ENCODE measurements at places on chromosomes 3 and 15.
A peak's percentile ranks its signal among the peaks of the same experiment; 100 is the strongest.

GRCh38 chr15:25059698-25060471 lies 105.1 kb downstream of the SNRPN start:
- DNase-seq: no peak

GRCh38 chr3:160136421-160136820 lies 88.8 kb upstream of the C3orf80 start:
- no peak for DNase-seq

- DNase-seq: no peak
These were observed 145.9 kb upstream of the GALNT15 start for GRCh38 chr3:16028604-16029003.

GRCh38 chr15:59847968-59848367 lies 156.1 kb upstream of the FOXB1 start:
- no peak for DNase-seq

- no peak for DNase-seq
These were observed 21.4 kb downstream of the ACKR2 start for GRCh38 chr3:42830437-42831320.

DNA sequence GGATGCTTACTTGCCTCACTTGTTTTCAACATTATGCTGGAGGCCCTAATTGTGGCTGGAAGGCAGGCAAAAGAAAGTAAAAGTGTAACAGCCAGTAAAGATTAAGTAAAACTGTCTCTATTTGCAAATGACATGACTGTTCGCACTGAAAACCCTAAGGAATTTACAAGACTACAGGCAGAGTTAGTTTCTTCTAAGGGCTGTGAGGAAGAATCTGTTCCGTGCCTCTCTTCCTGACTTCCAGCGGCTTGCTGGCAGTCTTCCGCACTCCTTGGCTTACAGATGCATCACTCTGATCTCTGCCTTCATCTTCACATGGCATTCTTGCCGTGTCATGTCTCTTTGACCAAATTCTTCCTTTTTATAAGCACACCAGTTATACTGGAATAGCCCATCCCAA lies 86.1 kb downstream of the DLG1 start:
- no peak for DNase-seq

DNA sequence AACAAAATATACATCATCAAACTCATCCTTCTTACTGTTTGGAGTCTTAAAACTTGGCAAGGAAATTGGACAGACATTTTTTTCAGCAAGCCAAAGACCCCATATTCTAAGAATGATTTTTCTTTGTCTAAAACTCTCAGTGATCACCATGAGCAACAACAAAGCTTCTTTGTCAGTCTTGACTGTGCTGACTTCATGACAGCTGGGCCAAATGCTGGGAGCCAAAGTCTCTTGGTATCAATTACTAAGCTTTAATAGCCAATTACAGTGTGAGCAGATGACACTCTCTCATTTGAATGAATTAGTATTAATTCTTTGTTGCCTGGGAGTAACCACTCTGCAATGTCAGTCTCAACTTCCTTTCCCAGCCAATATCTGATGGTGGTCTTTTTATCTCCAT lies 48.1 kb upstream of the GK5 start:
- peak; percentile 39 for DNase-seq

DNA sequence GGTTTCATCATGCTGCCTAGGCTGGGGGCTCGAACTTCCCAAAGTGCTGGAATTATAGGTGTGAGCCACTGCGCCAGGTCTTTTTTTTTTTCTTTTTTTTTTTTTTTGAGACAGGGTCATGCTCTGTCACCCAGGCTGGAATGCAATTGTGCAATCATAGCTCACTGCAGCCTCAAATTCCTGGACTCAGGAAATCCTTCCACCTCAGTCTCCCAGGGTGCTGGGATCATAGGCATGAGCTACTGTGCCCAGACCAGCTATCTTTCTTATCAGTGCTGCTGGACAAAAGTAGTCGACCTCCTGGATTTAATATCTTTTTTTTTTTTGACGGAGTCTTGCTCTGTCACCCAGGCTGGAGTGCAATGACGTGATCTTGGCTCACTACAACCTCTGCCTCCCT lies 60.8 kb downstream of the TFDP2 start:
- no peak for DNase-seq

DNA sequence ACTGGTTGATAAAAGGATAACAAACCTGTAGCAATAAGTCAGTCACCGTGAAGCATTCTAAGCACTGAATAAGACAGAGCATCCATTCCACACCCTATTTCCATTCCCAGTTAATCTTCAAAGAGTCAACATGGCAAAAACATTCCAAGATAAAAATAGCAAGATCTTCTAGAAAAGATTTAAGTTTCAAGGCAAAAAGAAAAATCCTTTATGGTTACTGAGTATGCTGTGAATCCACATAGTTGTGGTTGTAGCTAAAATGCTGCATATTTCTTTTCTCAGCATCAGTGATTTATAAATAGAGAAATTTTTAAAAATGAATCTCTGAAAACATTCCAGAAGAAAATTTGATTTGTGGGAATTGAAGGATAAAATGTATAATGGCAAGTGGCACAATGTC lies 21.1 kb downstream of the GAP43 start:
- no peak for DNase-seq

GRCh38 chr3:14791343-14791945 lies 27.3 kb upstream of the FGD5 start:
- DNase-seq: peak; percentile 82

- DNase-seq: no peak
These were observed 94.6 kb downstream of the CYP19A1 start for GRCh38 chr15:51243774-51244173.

DNA sequence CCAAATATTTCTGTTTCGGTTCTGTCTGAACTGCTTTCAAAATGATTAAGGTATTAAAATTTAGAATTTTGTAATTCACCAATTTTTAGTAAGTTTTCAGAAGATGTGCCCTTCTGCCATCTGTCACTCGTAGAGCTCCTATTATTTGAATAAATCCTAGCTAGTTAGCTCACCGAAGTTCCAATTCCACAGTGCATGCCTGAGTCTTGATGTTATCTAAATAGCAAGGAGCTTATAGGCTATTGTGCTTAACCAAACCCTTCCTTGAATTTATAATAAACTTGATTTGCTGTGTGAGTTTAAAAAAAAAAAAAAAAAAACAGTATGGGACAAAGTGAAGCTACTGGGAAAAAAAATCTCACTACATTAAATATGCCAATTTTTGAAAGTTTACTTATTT lies 18.7 kb downstream of the ATP13A3 start:
- no peak for DNase-seq

GRCh38 chr3:52620580-52620979 lies 65.1 kb downstream of the PBRM1 start:
- no peak for DNase-seq

GRCh38 chr15:25859838-25860645 lies 3.1 kb downstream of the ATP10A start:
- DNase-seq: no peak

GRCh38 chr3:11288786-11289637 lies 16.8 kb downstream of the ATG7 start:
- DNase-seq: no peak

DNA sequence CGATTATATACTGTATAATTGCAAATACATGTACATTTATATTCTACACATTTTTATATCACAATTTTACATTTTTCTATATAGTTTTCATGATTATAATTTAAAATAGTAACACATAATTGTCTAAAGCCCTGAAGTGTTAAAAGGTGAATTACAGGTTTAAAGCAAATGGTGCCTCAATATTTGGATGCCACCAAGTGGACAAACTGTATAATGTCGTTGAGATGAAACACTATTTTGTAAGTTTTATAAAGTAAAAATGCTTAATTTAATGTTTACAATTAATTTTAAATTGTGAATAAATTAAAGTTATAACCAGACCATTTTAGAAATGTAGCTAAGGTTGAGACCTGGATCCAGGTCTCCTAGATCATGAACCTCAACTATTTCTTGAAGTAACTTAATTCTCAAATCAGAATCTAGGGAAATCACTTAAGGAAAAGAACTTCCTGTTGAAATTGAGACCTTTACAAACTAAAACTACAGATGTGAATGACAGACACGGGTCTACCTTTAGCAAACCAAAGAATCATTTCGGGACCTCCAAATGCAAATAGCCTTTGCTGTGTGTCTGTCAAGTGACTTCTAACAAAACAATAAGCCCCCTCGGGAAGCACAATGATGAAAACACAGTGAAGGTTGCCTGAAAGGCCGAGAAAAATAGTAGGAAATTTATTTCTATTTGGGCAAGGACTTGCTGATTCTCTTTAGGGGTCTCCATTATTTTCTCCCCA lies 37.8 kb downstream of the EHHADH start:
- DNase-seq: no peak

- DNase-seq: peak; percentile 29
These were observed 88.1 kb downstream of the MECOM start for GRCh38 chr3:169575381-169575780.

GRCh38 chr15:25437777-25438600 lies 835 bp downstream of the UBE3A start:
- peak; percentile 85 for DNase-seq

DNA sequence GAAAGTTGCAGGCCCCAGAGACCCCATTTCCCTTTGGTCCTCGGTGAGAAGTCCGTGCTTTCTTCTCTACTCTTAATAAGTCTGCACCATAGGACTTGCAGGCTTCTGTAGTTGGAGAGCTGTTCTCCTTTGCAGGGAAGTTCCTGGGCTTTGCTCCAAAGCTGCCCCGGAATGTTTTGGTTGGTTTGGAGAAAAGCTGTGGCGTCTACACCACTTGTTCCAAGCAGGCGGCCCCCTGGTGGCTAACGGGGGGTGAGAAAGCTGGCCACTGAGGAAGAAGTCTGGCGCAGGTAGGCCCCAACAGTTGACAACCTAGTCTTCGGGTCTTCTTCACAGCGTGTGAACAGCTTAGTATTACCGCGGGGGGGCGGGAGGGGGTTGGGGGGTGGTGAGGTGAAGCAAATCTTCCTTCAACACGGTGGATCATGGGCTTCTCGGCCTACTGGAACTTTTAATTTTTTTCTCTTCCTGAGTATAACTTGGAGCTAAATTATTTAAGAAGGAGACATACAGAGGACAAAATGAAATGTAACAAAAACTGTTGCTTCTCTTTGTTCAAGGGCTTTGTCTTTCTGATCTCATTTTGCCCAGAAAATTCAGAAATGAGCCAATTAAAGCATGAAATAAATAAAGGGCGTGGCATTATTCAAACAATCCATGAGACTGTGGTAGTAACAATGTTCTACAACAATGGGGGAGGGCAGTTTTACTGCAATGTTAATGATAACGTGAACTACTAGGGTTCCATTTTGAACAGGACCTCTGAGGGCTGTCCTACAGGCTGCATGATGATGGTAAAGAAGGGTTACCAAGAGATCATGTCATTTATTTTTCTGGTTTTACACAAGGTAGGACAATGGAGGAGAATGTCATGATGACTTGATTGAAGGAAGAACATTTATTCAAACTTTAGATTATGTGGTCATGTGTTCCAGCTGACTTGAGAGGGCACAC lies 2.2 kb upstream of the THRB start:
- DNase-seq: peak; percentile 76

DNA sequence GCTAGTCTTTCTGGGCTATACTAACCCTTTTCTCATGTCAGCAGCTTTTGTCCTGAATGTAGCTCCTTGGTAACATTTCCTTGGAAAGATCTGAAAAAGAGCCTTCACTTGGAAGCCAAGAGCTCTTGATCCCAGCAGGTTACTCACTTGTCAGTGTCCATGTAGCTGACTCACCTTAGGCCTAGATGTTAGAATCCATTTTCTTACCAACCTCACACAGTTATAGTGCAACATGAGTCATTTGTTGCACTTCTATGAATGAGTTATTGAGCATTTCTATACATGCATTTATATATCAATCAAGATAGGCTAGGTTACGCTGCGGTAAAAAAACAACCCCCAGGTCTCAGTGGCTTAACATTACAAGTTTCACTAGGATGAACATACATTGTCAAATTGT lies 106.8 kb upstream of the SLC7A14 start:
- DNase-seq: no peak

GRCh38 chr3:193465992-193466608 lies 87.5 kb upstream of the ATP13A5 start:
- no peak for DNase-seq

GRCh38 chr3:102229062-102229655 lies 205.7 kb upstream of the ZPLD1 start:
- peak; percentile 76 for DNase-seq

DNA sequence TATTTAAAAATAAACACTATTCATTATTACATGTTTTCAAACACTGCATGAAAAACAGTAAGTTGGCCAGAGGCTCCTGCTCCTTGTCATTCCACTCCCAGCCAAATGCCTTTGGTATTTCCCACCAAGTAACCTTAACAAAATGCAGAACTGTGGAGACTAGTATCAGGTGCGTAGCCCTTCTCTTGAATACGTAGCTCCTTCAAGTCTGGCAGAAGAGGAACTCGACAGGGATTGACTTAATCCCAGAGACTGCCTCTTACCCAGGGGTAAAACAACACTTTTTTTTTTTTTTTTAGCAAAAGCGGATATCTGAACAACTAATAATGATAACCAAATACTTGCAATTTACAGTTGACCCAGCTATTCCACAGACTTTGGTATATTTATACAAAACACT lies 738 bp downstream of the COMMD2 start:
- no peak for DNase-seq

GRCh38 chr15:37865687-37866086 lies 68.8 kb upstream of the TMCO5A start:
- DNase-seq: no peak

DNA sequence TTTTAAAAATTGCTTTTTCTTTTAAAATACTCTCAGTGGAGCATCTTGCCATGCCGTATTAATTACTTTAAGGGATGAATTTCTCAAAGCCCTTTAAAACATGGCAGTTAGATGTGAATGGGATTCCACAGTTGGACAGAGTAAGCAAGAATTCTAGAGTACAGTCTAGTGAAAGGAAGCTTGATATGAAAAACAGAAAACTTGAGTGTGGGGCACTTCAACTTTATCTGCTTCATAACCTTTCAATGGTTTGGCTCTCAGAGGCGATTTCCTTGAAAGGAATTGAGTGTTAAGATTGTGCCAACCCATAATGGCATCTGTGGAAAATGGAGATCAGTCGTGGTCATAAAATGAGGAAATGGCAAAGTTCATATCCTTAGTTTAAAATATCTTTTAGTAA lies 127.7 kb upstream of the SAMMSON start:
- DNase-seq: no peak

GRCh38 chr3:177906126-177906511 lies 630.1 kb upstream of the KCNMB2 start:
- no peak for DNase-seq

GRCh38 chr15:53539878-53540277 lies 219.6 kb downstream of the WDR72 start:
- no peak for DNase-seq

GRCh38 chr3:32157600-32158264 lies 51.3 kb downstream of the GPD1L start:
- no peak for DNase-seq

GRCh38 chr15:78402061-78402610 lies 35.9 kb upstream of the IREB2 start:
- no peak for DNase-seq

DNA sequence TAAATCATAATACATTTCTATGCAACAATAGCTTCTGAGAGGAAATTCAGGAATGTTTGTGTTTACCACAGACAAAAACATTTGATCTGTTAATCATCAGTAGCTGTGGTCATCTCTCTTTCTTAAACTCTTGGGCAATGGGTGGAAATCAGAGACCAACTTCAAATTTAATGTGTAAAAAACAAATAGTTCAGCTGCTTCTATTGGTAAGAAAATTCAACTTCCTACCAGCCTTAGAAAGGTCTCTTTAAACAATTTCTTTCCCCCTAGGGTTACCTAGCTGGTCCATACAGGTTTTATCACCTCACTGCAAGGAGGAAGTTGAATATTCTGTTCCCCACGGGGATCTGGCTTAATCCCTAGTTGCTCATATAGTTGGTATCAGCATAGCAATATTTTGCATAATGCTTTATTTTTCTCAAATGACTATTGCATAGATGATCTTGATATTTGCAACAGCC lies 20.3 kb upstream of the PPP4R2 start:
- no peak for DNase-seq

GRCh38 chr15:49366496-49366895 lies 56.5 kb upstream of the FGF7 start:
- peak; percentile 15 for DNase-seq

All from glutamatergic neuron (in vitro differentiated cells).